ENCODE measurements at places on chromosomes 6 and 20.
A peak's percentile ranks its signal among the peaks of the same experiment; 100 is the strongest.

- no peak for DNase-seq
Observed at GRCh38 chr6:120872262-120872578, 462.1 kb downstream of the TBC1D32 start.

DNA sequence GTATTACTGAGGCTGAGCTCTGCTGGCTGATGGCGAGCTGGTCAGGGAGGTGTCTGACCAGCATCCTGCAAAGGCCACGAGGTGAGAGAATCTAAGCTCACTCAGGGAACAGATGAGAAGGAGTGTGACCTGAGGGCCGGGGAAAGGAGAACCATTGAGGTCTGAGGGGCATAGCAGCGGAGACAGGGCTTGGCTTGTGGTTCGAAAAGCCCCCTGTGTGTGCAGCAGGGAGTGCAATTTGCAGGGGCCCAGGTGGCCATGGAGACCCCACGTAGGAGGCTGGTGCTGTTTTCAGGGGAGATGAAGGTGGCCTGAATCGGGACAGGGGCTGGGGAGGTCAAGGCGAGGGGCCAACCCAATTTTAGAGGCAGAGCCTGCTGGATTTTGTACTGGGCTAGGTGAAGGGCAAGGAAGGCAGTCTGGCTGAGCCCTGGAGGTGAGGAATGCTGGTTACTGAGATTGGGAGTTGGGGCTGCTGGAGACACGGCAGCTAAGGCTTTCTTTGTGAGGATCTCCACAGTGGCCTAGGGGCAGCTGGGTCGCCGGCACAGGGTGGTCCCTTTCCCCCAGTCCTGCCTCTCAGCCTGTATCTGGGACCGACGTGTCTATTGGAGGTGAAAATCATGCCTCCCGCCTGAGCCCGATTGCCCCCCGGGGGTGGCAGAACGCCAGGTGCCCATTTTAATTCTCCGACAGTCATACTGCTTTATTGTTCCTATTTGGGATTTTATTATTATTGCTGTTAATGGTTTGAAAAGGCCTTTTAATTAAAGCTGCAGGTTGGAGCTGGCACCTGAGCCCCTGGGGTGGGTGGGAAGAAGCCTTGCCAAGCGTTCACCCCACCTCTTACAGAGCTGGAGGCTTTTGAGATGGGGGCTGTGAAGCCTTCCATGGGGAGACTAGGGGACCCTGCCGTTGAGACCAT is 28.4 kb downstream of the DLGAP4 start:
- no peak for DNase-seq

DNA sequence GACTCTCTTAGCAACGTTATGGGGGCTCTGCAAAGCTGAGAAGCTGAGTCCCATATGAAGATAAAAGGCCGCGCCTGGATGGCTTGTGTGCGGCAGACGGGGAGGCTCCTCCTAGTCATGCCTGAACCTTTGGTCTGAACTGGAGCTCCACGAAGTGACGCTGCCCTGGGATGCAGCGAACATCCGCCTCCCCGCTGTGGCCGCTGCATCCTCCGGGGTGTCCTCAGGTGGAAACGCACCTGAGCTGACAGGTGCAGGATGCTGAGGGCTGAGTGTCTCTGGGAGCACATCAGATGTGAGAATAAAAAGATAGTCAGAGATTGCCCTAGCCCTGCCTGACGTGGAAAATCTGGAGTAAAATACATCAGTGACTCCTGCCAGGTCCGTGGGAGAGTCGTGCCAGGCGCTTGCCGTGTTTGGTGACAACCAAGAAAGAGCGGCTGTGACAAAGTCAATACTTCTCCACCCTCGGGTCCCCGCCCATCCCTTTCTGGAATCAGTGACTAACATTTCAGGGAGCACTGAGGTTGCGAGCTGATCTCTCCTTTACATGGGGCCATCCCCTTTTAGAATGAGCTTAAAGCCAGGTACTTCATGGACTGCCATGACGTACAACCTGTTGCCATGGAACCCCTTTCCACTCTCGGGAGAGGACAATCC is 162.8 kb upstream of the AFDN start:
- no peak for DNase-seq

GRCh38 chr20:46652699-46653098 is 1.4 kb upstream of the SLC13A3 start:
- DNase-seq = no peak

GRCh38 chr6:168157272-168158212 is 78.5 kb upstream of the FRMD1 start:
- no peak for DNase-seq

GRCh38 chr20:23655491-23656211 is 17.9 kb upstream of the CST3 start:
- DNase-seq = no peak

- DNase-seq = no peak
Observed at GRCh38 chr6:161085246-161085645, 93.7 kb downstream of the MAP3K4 start.

DNA sequence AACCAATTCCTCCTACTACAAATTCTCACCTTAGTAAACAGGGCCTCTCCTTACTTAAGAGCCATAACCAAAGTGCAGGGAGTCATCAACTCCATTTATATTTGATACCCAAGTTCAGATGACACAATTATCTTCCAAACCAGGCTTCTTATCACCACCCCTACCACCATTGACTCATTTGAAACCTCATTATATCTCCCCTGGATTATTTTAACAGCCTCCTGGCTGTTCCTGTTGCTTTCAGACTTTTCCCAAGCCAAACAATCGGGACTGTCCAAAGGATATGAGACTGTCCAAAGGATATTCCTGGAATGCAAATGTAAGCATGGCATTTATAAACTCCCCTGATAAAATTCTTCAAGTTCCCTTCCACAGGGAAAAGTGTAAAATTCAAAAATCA is 394.3 kb downstream of the MAFB start:
- DNase-seq = no peak

- DNase-seq = no peak
Observed at GRCh38 chr6:23532227-23532626, 593.8 kb upstream of the NRSN1 start.

DNA sequence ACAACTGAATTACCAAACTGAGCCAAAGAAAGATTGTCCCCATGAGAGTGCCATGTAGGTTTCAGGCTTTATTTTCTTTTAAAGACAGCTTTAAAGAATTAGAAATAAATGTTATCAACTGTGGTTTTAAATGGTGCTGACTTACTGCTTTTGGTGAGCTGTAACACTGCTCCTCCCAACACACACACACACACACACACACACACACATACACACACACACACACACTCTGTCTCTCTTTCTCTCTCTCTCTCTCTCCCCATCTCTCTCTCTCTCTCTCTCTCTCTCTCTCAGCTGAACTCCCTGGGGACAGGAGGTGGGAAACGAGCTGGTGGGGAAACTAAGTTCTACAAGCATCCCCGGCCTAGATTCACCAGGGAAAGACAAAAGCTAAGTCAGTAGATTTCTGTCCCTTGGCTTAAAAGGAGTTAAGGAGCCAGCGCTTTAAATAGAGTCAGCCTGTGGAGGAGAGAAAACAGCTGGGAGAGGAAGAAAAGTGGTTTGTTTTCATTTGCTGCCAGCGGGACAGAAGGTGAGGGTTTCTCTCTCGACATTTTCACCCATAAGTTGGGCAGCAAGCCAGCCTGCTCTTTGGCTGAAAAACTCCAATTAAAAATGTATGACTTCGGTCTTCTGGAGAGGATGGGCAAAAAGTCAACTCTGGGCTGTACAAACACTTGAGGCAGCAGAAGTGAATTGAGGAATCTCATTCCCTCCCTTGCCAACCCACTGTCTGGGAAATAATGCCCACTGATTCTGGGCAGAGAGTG is 27.4 kb downstream of the CBLN4 start:
- DNase-seq = no peak

DNA sequence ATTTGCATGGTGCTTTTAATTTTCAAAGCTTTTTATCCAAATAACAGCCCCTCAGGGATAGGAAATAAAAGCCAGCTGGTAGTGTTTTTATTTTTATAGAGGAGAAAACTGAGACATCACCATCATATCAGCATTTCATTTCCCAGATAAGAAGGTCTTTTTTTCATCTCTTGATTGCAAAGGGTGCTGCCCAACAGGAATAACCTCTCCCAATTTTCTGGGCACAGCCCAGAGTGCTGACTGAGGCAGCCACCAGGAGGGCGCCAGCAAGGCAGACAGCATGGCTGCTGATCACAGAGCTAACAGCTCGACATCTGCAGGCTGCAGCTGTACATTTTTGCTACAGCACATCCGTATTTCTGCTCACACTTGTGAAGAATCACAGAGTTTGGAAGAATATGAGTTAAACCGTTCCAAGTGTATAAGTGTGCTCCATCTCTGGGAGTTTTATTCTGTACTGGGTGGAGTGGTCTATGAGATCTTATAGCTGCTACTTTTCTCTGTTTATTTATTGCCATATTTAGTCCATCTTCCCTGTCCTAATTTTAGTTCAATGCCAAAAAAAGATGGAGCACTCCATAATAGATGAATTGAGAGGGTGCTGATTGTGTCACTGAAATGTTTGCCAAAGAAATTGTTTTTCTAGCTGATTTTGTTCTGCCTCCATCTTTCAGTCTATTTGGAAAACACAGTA is 85.5 kb upstream of the C20orf144 start:
- peak; percentile 91 for DNase-seq

All from NCI-H526 treated with DMSO at 0.1 percent for 48 hours (cell line).